ENCODE measurements at places on chromosomes 7 and 10.

DNA sequence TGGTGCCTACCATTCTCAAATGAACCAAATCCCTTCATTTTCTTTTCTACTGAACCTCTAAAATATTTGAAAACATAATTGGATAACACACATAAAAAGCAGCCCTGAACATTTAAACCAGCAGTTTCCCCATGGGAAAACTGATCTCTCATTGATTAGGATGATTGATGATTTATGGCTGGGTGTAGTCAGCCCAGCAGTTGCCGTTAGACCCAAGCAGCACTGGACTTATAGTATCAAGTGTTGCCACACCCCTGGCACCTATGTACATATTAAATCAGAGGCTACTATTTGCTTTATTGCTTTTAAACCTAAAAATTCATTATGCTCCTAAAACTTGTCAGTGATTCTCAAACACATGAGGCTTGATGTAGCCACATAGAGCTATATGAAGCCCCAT lies 20.2 kb upstream of the SLC25A13 start:
- DNase-seq: no peak

DNA sequence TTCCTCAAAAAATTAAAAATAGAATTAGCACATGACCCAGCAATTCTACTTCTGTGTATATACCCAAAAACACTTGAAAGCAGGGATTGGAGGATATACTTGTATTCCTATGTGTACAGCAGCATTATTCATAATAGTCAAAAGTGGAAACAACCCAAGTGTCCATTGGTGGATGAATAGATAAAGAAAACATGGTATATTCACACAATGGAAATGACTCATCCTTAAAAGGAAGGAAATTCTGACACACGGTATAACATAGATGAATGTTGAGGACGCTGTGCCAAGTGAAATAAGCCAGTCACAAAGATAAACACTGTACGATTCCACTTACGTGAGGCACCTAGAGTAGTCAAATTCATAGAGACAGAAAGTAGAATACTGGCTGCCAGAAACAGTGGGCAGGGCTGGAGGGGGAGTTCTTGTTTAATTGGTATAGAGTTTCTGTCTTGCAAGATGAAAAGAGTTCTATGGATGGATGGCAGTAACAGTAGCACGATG lies 26.6 kb upstream of the KAT6B start:
- peak; percentile 75 for DNase-seq

- DNase-seq: peak; percentile 70
Observed at GRCh38 chr10:106387063-106387462, 777.4 kb downstream of the SORCS1 start.

DNA sequence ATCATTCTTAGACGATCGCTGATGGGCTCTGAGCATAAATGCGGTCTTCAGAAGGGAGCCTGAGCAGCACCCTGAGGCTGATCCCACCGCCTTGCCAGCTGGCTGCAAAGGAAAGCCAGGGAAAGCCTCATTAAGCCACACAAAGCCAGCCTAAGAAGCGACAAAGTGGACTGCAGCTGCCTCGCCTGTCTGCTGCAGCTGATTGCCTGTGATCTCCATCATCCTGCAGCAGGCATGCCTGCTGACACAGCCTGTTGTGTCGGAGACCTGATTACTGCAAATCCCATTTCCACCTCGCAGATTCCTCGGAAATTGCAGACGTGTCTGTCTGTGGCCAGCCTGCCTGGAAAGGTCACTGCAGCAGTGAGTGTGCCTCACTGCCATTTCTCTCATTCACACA lies 1087.0 kb upstream of the AUTS2 start:
- no peak for DNase-seq

DNA sequence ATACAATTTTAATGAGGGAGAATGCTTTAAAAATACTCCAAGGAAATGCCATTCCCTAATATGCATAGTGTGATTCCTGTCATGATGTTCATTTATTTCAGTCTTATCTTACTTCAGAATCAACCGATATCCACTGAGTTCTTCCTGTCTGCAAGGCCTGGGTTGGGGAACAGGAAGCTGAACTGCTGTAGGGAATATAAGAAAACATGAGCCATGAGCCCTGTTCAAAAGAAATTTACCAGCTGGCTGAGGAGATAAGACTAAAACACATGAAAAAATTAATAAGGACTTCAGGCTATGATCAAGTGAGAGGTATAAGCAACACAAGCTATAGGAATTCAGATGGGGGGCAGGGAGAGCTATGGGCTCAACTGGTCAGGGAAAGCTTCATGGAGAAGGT lies 184.7 kb downstream of the PLPP4 start:
- DNase-seq: peak; percentile 1

DNA sequence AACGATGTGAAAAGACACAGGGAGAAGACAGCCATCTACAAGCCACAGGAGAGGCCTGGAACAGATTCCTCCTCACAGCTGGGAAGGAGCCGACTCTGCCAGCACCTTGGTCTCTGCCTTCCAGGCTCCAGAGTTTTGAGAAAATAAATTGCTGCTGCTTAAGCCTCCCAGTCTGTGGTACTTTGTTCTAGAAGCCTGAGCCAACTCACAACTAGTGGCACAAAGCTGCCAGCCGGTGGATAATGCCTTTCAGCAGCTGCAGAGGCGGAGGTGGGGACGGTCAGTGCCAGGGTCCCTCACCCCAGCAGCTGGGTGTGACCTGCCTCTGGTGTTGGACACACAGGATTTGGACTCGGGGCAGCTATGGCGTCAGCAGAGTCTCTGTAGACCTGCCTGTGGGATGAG lies 255.4 kb upstream of the PITRM1 start:
- DNase-seq: no peak

- no peak for DNase-seq
Observed at GRCh38 chr7:100443096-100443840, 7.0 kb upstream of the PPP1R35 start.

- DNase-seq: no peak
Observed at GRCh38 chr10:12690525-12691126, 310.9 kb downstream of the CCDC3 start.

GRCh38 chr10:45502458-45502857 lies 128.4 kb downstream of the ALOX5 start:
- DNase-seq: peak; percentile 23

DNA sequence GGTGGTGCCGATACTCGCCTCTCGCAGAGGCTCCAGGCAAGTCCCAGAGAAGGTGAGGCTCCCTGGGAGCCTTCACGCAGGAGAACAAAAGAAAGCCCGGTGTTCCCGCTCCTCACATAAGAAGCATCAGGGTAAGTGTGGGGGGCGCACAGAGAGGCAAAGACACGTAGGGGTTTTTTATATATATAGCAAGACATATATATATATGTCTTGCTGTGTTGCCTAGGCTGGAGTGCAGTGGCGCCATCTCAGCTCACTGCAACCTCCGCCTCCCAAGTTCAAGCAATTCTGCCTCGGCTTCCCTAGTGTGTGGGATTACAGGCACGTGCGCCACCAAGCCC lies 61.3 kb downstream of the PDIA4 start:
- DNase-seq: no peak

GRCh38 chr10:82908751-82909150 lies 1033.8 kb downstream of the NRG3 start:
- DNase-seq: no peak

DNA sequence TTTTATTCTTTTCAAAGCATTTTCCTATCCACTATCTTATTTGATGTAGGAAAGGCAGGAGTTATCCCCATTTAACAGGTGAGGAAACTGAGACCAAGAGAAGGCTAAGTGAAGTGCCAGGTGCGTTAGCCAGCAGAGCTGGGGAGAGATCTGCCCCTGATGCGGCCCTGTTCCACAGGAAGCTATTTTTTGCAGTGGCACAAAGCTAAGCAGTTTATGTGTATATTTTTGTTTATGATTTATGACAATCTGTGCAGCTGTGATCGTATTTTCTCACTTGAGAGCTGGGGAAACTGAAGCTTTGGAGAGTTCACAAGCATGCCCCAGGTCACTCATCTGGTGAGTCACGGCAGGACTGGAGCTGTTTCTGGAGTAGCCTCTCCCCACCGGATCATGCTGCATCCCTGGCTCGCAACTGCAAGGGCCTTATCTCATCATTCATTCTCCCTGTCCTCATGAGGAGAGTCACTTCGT lies 38.8 kb downstream of the SLC29A3 start:
- DNase-seq: no peak

- no peak for DNase-seq
Observed at GRCh38 chr10:114012650-114013049, 31.0 kb upstream of the ADRB1 start.

GRCh38 chr10:132836832-132837540 lies 51.0 kb upstream of the NKX6-2 start:
- DNase-seq: peak; percentile 31

DNA sequence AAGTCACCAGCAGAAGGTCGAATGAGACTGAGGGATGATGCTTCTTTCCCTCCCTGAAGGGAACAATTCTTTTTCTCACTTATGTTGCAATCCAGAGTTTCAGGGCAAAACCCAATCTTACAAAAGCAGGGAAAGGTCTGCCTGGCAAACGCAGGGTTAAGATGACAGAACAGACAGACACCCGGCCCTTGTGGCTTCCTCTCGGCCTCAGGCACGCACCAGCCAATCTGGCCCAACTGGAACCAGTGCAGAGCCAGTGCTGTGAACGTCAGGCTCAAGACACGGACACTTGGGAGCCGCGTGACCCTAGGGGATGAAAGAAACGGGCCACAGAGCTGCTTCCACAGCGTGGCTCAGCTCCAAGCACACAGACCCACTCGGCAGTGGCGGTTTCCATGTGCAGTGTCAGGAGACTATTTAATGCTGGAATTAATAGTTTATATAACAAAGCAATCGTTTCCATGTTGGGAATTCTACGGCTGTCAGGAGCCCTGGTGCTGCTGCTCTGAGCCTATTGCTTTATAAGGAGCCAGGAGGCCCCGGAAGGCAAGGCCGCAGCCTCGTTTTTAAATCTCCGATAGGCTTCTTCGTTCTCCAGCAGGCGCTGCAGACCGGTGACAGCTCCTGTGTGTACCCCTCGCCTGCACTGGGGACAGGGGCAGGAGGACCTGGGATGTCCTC lies 198.4 kb downstream of the DIP2C start:
- peak; percentile 71 for DNase-seq

DNA sequence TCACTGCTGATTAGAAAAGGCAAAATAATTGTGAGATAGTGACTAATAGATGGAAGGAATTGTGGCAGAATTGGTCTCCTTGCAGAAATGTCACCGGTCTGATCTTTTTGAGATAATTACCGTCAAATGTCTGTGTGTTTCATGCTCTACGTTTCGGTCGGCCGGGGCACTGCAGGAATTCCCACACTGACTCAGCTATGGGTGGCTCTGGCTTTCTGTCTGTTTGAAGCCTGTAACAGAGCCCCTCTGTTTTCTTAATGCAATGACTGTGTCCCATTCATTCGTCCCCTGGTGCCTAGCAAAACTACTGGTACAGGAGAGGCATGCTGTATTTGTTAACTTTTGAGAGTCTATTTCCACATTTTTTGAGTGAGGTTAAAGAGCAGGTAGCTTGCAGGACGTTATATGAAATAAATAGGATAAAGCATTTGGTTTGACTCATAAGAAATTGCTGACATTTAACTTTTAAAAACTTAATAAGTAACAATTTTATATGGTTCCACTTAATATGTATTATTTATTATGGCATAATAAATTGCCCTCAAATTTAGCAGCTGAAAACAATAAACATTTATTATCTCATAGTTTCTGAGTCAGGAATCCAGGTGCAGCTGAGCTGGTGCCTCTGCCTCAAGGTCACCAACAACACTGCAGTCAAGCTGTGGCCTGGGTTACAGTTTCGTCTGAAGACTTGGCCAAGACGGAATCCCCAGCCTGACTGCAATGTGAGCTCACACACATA lies 53.3 kb upstream of the CTBP2 start:
- DNase-seq: no peak

DNA sequence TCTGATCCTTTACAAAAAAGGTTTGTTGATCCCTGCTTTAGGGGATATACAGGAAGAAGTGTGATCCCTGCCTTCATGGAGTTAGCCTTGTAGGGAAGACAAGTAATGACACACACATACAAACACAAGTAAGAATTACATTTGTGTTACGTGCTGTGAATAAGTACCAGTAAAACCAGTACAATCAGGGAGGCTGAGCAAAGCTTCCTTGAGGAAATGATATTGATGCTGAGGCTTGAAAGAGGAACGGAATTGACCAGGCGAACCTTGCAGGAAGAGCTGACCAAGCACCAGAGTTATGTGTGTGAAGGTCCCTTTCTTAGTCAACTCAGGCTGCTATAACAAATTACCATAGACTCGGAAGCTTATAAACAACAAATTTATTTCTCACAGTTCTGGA lies 83.6 kb upstream of the CACUL1 start:
- DNase-seq: no peak

DNA sequence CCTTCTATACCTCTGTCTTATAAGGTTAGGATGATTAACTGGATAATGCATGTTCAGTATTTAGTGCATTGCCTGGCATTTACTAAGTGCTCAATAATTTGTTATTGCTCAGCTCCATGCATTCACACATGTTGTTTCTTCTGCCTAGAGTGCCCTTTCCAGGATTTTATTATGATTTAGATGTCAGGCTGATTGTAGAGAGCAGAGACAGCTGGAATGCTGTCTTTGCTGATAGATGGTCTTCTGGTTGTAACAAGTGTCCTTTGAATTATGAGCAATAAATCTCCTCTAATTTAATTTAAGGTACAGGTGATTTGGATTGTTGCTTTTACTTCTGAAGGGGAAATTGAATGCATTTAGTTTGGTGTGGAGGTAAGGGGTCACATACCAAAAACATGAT lies 548.0 kb downstream of the MAGI2 start:
- no peak for DNase-seq

- DNase-seq: no peak
Observed at GRCh38 chr10:128029731-128030369, 96.4 kb downstream of the MKI67 start.

GRCh38 chr10:10968257-10968588 lies 49.4 kb upstream of the CELF2 start:
- no peak for DNase-seq

GRCh38 chr7:43057141-43057540 lies 55.3 kb upstream of the HECW1 start:
- DNase-seq: no peak

GRCh38 chr10:117159390-117159789 lies 21.3 kb upstream of the VAX1 start:
- DNase-seq: no peak

DNA sequence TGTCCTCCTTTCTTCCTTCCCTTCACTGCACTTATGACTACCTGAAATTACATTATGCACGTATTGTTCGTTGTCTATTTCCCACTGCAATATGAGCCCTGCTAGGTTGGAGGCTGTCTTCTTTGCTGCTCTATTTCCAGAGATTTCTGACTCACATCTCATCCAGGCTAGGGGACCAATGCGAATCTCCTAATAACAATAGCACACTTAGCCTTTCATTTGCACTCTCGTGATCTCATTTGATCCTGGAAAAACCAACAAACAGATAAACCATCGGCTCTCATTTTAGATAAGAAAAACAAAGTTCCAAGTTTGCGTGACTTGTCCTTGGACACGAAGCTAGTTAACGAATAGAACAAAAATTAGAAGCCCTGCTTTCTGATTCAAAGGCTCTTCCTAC lies 1.4 kb downstream of the ZNF438 start:
- no peak for DNase-seq

DNA sequence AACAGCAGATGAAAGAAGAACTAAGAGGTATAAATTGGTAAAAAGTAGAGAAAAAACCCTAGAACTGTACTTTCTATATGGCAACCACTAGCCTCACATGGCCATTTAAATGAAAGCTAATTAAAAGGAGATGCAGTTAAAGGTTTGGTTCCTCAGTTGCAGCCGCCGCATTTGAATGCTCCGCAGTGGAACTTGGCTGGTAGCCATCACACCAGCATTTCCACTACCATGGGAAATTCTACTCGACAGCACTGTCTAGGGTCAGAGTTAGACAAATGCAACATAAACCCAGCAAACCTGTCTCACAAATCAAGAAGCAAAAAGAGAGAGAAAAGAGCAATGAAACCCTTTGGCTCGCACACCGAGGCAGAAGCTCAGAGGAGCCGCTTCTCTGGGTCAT lies 29.7 kb downstream of the VIPR2 start:
- DNase-seq: no peak

Data from cardiac fibroblast (primary cell).